ENCODE measurements at places on chromosomes 16 and 17.

DNA sequence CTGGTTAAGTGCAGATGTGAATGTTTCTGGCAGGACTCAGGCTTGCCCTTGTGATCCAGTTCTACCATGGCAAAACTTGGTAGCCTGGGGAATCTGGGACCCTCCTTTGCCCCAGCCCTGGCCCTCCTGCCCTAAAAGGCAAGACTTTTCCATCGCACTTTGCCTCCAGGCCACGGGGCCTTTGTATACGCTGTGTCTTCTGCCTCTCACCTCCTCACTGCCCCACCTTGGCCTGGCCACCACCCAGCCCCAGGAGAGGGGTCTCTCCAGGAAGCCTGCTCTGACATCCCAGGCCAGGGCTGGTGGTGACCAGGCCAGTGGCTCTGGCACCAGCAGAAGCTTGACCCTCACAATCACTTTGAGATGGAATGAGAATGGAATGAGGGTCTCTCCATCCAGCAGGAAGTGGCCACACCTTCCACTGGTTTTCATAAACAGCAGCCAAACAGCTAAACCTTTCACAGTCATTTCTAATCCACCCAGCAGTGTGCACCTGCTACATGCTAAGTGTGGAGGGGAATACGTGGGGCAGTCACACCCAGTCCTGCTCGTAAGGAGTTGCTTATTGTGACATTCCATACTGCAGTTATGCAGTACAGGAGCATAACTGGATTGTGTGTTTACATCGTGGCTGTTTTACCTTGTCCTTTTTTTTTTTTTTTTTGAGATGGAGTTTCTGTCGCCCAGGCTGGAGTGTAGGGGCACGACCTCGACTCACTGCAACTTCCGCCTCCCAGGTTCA is 1.6 kb upstream of the MRPL38 start:
- no peak for DNase-seq

DNA sequence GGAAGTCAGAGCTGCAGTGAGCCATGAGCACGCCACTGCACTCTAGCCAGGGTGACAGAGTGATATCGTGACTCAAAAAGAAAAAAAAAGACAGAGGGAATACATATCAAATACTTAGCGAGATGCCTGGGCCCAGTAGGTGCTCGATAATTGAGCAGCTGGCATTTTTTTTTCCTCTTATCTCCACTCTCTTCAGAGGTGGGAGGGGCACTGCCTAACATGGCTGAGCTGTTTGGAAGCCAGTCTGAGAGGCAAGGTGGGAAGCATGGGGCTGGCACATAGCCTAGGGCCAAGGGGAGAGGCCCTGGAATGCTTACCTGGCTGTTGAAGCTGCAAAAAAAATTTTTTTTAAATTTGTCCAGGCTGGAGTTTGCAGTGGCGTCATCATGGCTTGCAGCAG is 38.4 kb downstream of the HIC1 start:
- no peak for DNase-seq

DNA sequence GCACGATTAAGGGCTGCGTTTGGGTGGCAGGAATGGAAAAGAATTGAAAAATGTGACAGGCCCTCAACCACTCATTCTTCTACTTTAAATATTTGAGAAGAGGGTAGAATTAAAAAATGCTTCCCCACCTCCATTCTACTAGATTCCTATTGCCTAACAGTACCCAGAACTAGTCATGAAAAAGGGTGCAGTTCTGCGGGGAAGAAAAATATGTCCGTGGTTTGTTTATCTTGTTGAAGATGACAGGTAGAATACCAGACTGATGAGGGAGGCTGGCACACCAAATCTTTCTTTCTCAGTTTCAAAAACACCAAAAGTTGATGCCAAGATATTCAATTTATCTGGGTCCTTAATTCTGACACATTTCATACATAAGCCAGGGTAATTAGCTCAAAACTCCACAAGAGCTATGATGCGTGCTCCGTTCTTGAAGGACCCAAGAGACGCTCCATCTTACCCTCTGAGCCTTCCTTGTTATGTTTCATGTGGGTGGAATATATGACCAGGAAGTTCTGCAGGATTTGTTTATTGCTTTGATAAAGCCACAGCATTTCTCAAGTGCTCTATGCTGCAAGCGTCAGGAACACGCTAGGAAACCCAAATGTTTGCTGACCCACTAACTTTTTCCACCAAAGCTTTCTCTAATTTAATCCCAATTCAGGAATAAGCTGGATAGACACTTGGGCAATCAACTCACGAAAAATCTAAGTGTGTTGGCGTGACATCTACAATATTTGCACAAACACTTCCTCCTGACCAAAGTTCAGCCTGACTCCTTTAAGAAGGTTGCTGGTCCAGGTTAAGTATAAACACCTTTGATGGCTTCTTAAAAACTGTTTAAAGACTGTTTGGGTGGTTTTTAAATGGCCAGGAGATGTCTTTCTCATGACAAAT is 20.6 kb upstream of the GAN start:
- no peak for DNase-seq

DNA sequence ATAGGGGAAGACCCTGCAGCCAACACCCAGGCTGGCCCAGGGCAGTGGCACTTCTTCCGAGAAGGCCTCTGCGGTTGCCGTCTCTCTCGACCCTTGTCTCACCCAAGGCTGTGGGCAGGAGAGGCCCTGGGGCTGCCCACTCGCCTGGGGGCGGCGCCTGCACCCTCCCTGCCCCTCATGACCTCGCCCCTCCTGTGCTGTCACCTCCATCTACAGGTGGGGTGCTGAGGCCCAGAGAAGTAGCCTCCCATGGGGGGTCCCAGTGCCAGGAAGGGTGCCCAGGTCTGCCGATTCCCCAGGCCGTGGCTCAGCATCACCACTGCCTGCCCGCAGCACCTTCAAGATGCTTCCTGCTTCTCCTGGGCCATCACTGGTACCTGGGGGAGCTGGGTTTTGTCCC is 992 bp downstream of the NLRC3 start:
- DNase-seq, result no peak

DNA sequence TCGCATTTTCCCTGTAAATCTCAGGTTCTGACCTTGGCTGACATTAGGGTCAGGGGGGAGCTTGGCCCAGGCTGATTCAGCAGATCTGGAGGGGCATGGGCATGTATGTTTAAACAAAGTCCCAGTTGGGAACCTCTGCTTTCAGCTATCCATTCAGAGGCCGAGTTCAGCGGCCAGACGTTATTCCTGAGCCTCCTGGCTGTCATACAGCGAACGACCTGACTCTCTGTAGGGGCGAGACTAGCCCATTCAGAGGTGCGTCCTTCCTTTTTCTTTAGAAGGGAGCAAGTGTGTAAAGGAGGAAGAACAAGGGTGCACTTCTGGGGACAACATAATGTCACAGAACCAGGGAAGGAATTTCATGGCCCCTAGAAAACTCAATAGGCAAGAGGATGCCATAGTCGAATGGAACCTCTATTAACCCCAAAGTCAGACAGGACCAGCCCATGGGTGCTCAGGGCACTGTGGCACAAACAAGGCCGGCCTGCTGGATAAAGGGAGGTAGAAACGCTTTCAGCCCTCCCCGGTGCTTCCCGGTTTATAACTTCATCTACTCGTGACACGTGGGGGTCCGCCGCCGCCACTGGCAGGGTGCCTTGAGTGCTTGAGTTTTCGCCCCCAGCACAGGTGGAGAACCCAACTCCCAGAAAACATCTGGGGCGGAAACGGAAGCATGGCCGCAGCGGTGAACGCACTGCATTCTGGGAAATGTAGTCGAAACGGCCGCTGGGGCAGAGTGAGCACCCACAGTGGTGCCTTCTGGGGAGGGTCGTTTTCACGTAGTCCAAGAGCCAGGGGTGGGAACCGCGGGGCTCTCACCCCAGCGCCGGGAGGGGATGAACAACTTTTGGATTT is 33.2 kb upstream of the PLCG2 start:
- peak; percentile 63 for DNase-seq

- DNase-seq, result no peak
Observed at GRCh38 chr17:37494971-37495370, 5.3 kb downstream of the DUSP14 start.

GRCh38 chr16:27400751-27401620 is 988 bp upstream of the IL21R start:
- DNase-seq, result no peak

GRCh38 chr17:75652934-75653549 is 13.9 kb downstream of the RECQL5 start:
- DNase-seq, result peak; percentile 55

DNA sequence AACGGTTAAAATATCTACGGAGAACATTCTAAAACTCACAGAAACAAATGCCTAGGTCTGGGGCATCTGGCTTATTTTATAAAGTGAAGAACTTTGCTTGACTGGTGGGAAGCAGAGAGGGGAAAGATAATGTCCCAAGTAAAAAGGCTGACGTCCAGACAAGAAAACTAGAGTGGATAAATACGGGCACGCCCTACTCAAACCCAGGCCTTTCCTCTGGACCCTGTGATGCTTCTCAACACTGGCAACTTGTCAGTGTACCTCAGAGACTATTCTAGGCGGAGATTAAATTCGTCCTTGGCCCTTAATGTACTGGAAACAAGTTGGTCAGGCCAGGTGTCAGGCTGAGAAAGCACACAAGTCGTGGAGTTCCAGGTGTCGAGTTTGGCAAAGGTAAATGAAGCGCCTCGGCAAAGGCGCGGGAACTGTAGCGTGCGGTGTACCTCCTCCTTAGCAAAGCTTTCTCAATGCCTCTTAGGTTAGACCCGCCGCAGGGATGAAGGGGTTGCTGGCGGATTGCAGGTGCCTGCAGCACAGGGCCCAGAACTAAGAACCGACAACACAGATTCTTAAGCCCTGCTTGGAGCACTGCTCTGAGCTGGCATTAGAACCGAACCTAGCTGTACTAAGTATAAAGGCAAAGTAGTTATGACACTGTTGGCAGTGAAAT is 668 bp upstream of the UNK start:
- no peak for DNase-seq

GRCh38 chr16:11494433-11494832 is 92.3 kb downstream of the LITAF start:
- DNase-seq, result no peak

GRCh38 chr17:75695141-75695829 is 26.0 kb upstream of the ITGB4 start:
- DNase-seq, result no peak

- no peak for DNase-seq
Observed at GRCh38 chr16:23478566-23478965, 25.6 kb upstream of the COG7 start.

DNA sequence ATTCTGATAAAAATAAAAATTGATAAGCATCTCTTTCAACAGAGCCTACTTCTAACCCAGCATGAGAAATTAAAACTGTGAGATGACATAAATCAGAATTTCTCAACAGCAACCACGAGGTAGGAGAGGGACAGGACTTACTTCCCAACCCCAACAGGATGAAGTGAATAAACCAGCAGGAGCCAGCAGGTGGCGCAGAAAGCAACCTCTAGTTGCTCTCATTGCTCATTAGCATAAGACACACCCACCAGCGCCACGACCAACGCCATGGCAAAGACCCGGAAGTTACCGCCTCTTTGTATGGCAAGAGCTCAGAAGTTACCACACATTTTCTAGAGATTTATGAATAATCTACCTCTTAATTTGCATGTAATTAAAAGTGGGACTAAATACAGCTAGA is 189.4 kb upstream of the CDH8 start:
- peak; percentile 20 for DNase-seq

DNA sequence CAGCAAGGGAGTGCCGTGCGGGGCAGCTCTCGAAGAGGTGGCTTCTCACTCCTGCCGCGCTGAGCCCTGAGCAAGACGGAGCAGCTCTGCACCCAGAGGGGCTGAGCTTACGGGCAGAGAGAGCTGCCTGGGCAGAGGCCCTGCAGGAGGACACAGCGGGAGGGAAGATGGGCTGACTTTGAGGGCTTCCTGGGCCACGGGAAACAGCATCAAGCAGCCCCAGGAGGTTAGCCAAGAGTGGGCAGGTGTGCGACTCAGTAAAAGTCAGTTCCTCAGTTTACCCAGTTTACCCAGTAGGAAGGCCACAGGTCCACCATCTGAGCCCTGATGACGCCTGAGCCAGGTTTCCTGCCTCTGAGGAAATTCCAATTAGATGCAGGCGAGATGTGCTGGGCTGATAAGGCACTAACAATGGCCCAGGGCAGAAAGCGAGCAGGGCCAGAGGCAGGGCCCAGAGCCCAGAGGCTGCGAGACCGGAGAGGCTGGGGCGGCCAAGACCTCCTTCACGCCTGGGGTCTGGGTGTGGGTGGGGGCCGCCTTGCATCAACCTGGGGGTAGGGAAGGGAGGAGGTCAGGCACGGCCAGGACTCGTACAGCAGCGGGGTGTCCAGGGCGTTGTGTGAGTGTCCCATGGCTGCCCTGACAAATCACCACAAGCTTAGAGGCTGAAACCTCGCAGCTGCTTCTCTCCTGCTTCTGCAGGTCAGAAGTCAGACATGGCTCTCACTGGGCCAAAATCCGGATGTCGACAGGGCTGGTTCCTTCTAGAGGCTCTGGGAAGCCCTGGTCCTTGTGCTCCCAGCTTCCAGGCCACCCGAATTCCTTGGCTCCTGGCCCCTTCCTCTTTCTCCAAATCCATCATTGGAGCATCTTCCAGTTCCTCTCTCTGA is 32.0 kb upstream of the CIBAR2 start:
- no peak for DNase-seq

DNA sequence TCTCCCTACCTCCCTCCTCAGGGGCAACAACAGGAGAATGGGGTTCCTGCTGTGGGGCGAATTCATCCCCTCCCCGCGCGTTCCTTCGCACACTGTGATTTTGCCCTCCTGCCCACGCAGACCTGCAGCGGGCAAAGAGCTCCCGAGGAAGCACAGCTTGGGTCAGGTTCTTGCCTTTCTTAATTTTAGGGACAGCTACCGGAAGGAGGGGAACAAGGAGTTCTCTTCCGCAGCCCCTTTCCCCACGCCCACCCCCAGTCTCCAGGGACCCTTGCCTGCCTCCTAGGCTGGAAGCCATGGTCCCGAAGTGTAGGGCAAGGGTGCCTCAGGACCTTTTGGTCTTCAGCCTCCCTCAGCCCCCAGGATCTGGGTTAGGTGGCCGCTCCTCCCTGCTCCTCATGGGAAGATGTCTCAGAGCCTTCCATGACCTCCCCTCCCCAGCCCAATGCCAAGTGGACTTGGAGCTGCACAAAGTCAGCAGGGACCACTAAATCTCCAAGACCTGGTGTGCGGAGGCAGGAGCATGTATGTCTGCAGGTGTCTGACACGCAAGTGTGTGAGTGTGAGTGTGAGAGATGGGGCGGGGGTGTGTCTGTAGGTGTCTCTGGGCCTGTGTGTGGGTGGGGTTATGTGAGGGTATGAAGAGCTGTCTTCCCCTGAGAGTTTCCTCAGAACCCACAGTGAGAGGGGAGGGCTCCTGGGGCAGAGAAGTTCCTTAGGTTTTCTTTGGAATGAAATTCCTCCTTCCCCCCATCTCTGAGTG is 5.9 kb upstream of the LASP1NB start:
- no peak for DNase-seq

- DNase-seq, result no peak
Observed at GRCh38 chr17:10797476-10798328, 6.2 kb downstream of the TMEM238L start.

DNA sequence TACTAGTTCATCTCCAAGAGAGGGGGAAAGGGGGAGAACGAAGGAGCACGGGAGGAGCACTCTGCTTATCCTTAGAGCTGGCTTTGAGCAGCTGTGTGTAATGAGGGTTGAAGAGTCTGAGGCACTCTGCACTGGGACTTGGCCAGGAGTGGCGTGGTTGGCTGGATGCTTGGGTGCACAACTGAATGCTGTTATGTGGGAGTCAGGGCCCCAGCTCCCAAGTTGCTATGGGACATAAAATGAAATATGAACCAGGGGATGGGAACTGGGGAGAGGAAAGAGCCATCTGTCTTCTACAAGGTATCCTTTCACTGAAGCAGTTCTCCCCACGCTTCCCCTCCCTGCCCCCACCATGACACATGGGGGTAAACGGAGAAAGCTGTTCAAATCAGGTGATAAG is 105.9 kb upstream of the ANKFN1 start:
- no peak for DNase-seq

GRCh38 chr16:29729116-29729521 is 16.7 kb downstream of the C16orf54 start:
- DNase-seq, result no peak

- DNase-seq, result no peak
Observed at GRCh38 chr17:43817826-43818225, 15.1 kb downstream of the MPP3 start.
